Thoracic aorta (tissue), 2 donors: ENCODE measurements at places on chromosomes 11 and 22. TPM values are rescaled to one million over a fixed set of nuclear protein-coding genes. Genes with fewer than 3 reads are reported as not detected.

- no peak for DNase-seq
Measured at GRCh38 chr22:40400159-40400558, 29.8 kb downstream of the SGSM3 start.

- DNase-seq: no peak
Measured at GRCh38 chr22:35727436-35727835, 9.8 kb downstream of the APOL5 start.

The CCDC34 gene
- total RNA-seq: 2.3 TPM

The RAB1B gene
- 96.0 TPM for total RNA-seq

GRCh38 chr11:3626250-3626960 lies 15.4 kb downstream of the ART5 start:
- no peak for DNase-seq

The HOATZ gene
- not detected for total RNA-seq

The STK33 gene
- total RNA-seq: 1.3 TPM

The PLAAT3 gene
- total RNA-seq: 29.5 TPM

DNA sequence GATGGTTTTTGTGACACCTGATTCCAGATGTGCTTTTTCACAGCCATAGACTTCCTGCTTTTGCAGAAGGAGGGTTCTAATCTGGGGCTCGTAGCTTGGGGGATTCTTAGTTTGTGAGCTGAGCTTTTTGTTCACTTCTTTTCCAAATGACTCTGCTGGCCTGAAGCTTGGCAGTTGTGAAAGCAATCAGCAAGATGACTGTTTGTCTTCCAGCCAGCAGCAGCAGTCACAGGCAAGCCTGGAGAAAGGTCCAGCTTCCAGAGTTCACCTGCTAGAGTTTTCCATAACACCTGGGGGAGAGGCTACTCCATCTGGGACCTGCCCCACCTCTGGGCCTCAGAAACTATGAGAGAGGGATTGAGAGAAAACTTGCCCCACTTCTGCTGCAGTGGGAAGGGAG lies 4.1 kb downstream of the MARK2 start:
- DNase-seq: no peak

DNA sequence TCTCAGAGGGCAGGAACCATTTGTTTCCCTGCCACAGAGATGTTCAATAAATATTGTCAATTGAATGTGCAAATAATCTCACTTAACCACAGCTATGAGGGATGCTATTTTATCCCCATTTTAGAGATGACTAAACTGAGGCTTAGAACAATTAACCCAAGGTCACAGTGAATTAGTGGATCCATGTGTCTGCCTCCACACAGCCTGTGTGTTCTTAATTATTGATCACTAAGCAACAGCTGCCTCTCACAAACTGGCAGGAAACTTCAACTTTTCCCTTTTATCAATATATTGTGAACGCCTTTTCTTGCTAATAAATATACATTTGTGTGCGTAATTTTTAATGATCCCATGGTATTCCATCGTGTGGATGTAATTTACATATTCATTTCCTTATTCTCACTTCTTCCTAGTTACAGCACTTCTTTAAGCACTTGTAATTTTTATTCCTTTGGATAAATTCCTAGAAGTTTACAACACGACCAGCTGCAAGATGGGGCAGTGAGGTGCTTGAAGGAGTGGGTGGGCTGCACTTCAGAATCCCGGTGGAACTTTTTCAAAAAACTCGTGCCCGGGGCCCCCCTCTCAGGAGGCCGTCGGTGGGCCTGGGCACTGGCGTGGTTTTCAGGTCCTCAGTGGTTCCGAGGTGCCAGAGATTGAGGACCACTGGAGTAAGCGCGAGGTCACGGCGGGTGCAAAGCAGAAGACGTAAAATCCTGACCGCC lies 915 bp upstream of the SREBF2 start:
- no peak for DNase-seq
